ENCODE measurements at places on chromosomes 5 and 9.

- ATAC-seq: peak; percentile 92
Observed at GRCh38 chr9:137611623-137612609, 6.4 kb downstream of the ARRDC1 start.

GRCh38 chr5:144567421-144567780, 396.7 kb downstream of the KCTD16 start:
- ATAC-seq: no peak

DNA sequence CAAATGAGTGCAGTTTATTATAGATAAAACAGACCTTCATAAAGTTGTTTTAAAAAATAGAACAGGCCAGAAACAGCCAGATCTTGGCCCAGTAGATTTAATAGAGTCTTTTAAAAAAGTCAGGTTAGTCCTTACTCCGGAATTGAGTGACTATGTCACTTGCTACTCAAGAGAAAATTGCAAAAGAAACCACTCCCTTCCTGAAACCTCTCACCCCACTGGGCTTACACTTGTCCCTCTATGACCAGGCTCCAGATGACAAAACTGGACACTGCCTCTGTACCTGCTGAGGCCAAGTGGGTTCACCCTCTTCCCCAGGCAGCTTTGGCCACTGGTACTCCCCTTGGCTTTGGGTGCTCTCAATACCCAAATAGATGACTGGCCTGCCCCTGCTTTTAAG, 357.2 kb upstream of the TRPC7 start:
- ATAC-seq: no peak

GRCh38 chr9:34869390-34869789, 88.7 kb upstream of the PHF24 start:
- no peak for ATAC-seq

- no peak for ATAC-seq
Observed at GRCh38 chr9:126440940-126441339, 114.3 kb downstream of the MVB12B start.

DNA sequence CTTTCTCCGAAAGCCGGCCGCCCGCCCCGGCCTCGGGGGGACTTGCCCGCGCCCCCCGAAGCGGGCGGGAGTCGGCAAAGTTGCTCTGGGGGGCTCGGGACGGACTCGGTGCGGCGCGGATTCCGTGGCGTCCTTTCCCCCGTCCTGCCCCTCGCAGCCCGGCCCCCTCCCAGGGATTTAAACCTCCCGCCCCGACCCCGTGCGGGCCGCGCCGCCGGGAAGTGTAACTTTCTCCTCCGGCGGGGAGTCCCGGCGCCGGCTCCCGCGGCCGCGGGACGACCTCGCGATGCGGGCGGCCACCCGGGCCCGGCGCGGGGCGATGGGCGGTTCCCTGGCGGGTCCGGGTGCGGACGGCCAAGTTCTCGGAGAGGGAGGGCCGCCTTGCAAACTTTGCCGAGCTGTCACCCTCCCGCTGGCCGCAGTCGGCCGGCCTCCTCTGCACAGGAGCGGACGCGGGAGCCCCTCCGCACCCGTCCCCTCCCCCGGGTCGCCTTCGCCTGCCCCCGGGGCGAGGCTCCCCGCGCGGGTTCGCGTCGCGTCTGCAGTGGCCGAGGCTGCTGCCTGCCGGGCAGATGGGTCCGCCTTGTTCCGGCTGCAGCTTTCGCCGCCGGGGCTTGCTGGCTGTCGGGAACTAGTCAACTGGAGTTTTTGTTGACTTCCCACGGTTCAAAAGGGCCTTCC, 732 bp downstream of the PBX3 start:
- ATAC-seq: no peak

- peak; percentile 94 for ATAC-seq
Observed at GRCh38 chr5:51988634-51989033, 605.4 kb downstream of the ISL1 start.

DNA sequence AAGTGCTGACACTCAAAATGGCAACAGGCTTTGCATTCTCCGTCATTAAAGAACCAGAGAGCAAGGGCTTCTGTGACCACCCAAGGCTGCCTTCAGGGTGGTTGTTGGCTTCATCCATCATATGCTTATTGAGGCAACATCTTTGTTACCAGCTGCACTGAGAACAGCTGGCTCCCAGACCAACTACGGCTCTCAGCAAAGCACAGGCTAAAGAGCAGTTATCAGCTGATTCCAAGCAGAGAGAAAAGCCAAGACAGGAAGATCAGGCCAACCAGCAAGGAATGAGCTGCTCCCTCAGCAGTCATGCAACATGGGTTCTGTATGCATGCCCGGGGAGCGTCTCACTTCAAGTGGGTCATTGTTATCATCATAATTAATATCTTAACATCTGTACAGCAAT, 358.9 kb downstream of the ACTL7B start:
- no peak for ATAC-seq

DNA sequence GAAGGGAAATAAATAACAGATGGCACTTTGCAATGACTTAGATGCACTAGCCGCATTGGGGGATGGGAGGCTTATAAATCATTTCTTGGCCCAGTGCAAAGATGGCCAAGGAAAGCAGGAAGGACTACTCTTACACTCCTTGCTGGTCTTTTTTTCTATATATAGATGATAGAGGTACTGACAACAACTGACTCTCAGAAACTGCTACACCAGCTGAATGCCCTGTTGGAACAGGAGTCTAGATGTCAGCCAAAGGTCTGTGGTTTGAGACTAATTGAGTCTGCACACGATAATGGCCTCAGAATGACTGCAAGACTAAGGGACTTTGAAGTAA, 1.7 kb downstream of the CCNG1 start:
- no peak for ATAC-seq

- no peak for ATAC-seq
Observed at GRCh38 chr9:128643519-128644300, 12.9 kb downstream of the DYNC2I2 start.

DNA sequence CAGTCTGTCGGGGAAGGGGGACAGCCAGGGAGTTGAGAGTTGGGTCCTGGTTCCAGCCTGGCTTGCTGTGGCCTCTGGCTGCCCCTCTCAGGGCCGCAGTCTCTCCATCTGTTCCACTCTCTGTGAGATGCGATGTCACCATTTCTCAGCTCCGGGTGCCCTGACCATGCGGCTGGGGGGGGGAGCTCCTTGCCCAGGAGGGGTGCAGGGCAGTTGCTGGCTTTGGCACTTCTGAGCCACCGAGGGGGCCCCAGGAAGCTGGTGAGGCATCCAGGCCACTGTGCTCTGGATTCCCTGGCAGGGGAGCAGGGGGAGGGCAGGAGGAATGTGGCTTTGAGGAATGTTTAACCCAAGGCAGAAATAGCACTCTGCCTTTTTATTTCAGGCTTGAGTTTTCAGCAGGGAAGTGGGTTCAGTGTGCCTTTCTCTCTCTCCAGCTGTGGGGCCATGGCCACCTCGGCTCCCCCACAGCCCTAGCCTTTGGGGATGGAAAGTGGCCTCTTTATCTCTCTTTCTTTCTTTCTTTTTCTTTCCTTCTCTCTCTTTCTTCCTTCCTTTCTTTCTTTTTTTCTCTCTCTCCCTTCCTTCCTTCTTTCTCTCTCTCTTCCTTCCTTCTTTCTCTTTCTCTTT, 11.0 kb downstream of the NCS1 start:
- ATAC-seq: peak; percentile 18

GRCh38 chr9:108696156-108696555, 159.6 kb downstream of the ACTL7B start:
- no peak for ATAC-seq

- no peak for ATAC-seq
Observed at GRCh38 chr5:54520940-54521339, 3.4 kb downstream of the SNX18 start.

- no peak for ATAC-seq
Observed at GRCh38 chr9:132637801-132638200, 32.0 kb downstream of the DDX31 start.

DNA sequence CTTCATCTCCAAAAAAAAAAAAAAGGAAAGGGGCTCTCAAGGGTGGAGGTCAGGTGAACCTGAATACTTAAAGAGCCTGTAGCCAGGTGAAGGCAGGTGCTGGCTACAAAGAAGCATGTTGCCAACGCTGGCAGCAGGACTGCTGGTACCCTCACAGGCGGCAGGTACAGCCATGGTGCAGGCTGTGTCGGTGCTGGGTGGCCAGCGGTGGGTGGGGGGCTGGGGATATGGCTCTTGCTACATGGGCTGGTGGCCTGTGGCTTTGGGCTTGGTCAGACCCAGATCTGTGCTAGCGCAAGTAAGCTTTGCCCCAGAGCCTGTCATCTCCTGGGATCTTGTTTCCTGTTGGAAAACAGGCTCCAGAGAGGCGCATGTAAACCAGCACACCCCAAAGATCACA, 86.3 kb upstream of the PHYKPL start:
- ATAC-seq: no peak

GRCh38 chr5:156922207-156922792, 40.7 kb downstream of the TIMD4 start:
- no peak for ATAC-seq

DNA sequence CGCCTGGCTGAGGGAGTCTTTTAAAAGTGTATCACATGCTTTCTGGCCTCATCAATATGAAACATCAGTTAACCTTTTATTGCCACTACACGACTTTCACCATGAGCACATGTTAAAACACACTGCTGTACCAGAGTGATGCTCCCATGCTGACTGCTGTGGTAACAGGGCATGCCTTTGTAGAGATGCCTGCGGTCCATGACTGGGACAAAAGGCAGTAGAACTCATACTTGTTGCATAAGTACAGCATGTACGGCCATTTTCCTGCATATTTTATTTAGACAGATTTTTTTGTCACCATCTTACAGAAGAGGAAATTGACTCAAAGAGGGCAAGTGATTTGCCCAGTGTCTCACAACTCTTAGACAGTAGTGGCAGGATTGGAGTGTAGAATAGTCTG, 105.7 kb upstream of the ADAMTSL1 start:
- no peak for ATAC-seq

GRCh38 chr9:29297592-29297991, 1724.3 kb upstream of the C9orf72 start:
- no peak for ATAC-seq

DNA sequence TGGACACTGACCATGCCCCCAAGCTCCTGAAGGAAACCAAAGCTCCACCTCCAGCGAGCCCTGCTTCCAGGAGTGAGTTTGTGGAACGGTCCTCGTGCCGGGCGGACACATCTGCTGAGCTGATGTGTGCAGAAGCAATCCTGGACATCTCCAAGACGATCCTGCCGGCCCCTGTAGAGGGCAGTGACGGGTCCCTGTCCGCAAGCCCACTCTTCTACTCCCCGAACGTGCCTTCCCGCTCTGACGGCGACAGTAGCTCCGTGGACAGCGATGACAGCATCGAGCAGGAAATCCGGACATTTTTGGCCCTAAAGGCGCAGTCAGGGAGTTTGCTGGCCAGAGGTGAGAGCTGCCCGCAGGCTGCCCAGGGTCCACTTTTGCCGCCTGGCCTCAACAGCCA, 6.2 kb downstream of the PPP1R26 start:
- ATAC-seq: no peak

DNA sequence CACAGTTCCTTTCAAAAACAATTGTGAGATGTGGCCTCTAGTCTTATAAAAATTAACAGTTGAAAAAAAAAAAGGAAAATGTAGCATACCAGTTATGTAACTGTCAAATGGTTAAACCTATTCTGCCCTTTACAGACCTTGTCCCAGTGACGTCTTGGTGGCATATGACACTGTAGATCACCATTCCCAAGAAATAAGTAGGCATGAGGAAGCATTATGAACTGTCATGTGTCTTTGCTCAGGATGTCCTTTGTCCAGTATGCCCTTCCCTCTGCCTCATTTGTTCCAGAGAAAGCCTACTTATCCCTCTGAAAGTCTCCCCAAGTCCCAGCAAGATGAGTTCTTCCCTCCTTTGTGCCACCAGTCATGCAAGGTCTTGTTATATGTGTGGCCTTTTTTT, 63.2 kb downstream of the PAM start:
- ATAC-seq: no peak

GRCh38 chr5:132298298-132299212, 4.4 kb downstream of the SLC22A4 start:
- ATAC-seq: no peak

DNA sequence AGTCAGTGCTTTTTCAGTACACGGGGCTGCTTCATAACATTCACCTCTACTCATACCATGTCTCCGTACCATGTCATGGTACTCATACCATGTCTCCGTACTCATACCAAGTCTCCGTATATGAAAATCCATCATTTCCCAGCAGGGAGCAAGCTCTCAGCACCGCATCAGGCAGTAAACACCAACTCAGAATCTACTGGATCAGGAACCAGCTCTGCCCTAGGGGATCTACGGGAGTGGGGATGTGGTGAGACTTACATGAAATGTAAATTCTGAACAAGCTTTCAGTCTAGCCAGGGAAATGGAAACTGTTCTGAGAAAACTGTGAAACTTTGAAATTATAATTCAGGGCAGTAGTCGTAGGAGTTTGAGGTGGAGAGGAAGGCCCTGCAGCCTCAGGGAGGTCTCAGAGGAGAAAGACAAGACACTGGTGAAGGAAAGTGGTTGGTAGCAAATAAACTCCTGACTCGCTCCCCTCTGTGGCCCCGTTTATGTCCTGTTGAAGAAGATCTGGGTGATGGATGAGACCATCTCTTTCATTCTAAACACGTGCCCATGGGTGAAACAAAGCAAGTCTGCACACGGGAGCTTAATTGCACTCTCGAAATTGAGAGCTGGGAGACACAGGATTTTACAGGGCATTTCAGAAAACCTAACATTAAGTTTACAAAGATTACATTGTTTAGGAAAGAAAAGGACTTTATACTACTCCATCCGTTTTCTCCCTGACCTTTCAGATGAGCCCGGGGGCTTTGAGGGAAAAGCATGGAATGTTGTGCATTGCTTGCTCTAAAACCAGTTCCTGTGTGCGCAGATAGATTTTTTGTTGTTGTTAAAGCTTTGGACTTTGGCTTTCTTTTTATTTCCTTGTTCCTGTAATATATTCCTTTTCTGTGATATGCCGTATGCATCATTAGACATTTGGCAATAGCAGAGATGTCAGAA, 26.8 kb downstream of the ACTBL2 start:
- peak; percentile 52 for ATAC-seq

DNA sequence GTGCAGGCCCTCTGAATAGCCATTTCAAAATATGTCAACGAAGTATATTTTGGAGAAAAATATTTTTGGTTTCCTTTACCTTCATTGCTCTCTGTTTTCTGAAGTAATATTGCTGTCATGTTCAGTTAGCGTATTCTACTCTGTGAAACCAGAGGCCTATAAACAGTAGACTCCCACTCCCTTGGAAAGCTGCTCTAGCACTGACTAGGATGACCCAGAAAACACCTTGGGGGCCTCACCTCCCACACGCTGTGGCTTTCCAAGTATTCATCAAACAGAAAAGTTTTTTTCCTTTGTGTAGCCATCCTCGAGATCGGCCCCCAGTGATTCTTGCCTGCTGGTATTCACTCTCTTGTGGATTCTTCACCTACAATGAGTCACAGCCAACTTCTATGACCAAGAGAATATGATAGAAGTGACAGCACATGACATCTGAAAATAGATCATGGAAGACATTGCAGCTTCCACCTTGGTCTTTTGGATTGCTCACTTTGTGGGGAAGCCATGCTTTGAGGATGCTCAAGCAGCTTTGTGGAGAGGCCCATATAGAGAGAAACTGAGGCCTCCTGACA, 28.9 kb upstream of the CTXN3 start:
- ATAC-seq: no peak

GRCh38 chr5:76524868-76525267, 98.3 kb downstream of the F2RL2 start:
- peak; percentile 68 for ATAC-seq
